Epithelial cell of esophagus (primary cell): ENCODE measurements at places on chromosomes 12 and 14.

- peak; percentile 39 for DNase-seq
Observed at GRCh38 chr12:6614513-6615172, 7.5 kb upstream of the CHD4 start.

DNA sequence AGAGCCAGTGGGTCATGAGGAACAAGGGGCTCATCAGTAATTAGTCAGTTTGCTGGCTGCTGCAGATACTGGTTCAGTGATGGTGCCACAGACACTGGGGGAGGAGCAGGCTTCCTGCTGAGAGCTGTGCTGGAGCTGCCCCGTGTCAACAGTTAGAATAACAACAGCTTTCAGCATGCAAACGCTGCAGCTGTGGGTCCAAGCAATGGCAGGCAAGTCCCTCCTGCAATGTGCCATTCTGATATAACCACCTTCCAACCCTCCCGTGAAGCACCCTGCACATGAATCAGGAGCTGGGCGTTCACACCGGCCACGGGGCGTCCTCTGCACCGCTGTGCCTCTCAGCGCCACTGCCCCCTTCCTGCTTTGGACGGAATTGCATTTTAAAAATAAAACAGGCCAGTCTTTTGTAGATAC lies 258.4 kb upstream of the SFSWAP start:
- DNase-seq = no peak

DNA sequence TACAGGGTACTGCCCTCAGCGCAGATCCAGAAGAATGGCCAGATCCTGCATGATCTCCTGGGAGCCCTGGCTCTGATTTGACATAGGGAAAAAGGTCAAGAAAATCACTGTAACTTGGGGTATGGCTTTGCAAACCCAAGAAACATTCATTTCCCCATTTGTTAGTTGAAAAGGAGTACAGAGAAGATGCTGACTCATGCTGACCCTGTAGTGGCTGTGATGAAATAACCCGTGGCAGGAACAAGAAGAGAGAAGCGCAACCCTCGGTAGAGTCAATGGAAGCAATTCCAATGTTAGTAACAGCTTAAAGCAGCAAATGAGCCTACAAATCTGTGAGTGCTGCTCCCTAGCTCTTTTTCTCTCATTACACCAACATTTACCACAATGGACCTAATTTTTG lies 281.6 kb upstream of the NPAS3 start:
- peak; percentile 70 for DNase-seq

DNA sequence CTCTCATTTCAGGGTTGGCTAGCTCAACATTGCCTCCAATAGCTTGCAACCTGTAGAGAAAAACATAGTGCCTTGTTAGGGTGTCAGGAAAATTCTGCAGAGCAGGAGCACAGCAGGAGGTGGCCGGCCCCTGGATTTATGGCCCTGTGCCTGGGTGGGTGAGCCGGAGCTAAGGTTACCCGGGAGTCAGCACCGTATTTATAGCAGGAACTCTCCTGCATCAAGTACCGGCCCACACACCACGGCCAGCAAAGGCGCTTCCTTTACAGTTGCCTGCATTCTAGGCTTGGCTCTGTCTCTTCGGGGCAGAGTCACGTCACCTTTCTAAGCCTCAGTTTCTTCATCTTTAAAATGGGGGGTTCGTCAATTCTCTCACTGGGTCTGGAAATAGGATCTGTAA lies 52.8 kb upstream of the EML1 start:
- DNase-seq = no peak

DNA sequence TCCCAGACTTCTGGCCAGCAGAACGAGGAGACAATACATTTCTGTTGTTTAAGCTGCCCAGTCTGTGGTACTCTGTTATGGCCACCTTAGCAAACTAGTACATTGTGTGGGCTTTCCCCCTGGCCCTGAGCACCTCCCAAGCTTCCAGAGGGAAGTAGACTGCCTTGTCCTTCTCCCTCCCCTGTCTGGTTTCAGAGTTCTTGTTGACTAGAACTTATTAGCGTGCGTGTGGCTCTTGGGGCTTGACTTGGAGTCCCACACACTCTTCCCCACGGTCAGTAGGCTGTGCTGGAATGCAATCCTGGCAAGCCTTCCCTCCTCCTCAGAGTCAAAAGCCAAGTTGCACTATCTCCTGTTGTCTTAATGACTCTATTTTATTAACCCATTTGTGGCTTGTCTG lies 27.7 kb downstream of the FBLN5 start:
- DNase-seq = no peak

DNA sequence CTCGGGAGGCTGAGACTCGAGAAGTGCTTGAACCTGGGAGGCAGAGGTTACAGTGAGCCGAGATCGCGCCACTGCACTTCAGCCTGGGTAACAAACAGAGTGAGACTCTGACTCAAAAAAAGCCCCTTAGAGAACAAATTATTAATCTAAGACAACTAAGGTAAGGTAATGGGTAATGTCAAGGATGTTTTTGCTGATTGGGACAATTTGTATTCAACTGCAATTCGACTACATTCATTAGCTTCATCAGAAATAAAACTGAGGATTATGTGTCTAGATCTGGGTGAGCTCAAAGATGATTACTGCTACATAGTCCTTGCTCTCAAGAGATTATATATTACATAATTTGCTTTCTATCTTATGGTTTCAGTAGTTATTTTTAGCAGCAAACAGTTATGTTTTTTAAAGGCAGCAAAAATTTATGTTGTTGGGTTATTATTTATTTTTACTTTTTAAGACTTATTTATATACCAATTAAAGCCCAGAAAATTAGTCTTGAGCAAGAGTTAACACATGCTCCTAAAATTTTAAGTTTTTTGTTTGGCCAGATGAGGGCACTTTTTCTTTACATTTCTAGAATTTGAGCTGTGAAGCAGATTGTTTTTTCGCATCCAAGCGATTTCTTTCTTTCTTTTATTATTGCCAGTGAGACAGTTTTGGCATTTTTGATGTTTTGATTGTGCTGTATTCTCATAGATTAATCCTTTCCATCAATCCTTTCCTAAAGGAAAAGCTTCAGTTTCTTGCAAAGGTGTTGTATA lies 52.3 kb downstream of the PLEKHA5 start:
- DNase-seq = no peak

DNA sequence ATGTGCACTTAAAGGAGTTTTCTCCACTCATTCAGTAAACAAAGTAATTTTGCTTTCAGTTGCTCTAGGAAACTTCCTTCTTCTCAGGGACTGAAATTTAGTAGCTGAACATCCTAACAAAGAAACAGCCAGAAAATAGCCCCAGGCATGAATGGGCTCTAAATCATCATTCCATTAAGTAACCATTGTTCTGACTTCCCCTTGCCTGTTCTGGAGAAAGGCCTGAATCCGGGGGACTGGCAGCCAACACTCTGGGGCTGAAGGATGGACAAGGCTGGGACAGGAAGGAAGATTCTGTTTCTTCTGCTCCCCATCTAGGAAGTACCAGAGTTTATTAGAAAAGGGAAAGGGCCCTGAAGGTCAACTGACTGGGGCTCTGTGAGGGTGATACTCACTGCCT lies 104.5 kb downstream of the ESRRB start:
- DNase-seq = peak; percentile 33

- no peak for DNase-seq
Observed at GRCh38 chr12:48125985-48126384, 6.8 kb downstream of the PFKM start.
